Activated naive CD8-positive, alpha-beta T cell treated with anti-CD3 and anti-CD28 coated beads, Interleukin-2, amount 10 ng/mL, durations not matched to agents 7 days and 5 days (primary cell): ENCODE measurements at places on chromosomes 3 and 15.

DNA sequence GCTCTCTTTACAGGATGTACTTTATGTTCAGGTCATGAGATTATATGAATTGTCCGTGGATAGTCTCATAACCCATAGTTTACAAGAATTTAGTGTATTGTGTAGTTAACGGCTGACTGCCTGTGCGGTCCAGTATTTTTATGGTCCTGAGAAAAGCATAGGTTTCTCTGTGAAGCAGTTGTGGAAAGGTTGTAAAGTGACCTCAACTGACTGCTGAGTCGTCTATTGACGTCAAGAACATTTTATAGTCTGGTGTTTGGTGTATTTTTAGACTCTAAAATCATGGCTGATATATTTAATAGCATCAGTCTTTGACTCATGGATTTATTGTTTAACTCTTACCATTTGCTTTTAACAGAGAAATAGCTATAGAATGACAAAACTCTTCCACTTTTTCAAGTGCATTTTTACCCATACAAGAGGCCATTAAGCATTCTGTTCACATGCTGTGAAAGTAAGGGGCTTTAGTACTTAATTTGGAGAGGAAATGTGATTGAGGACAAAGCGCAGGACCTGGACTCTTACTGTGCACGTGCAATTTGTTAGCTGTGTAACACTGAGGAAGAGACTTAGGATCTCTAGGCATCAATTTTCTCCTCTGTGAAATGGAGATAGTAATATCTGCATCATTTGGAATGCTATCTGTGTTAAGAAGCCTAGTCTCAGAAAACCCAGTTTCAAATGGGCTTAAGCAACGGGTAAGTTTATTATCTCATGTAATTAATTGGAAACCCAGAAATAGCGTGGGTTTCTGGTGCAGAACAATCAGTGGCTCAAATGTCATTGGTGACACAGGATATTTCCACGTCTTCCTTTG, 240.8 kb downstream of the NFKBIZ start:
- no peak overlapping the region for H3K27ac ChIP-seq
- no peak for DNase-seq
- H3K27me3 ChIP-seq, result no peaks in the 10 kb centered on the region
- no peak overlapping the region for H3K4me3 ChIP-seq

GRCh38 chr15:76916369-76916768, 11.2 kb upstream of the SCAPER start:
- peaks cover 30% of the 10 kb centered on the region for H3K27me3 ChIP-seq
- DNase-seq, result no peak
- H3K4me3 ChIP-seq, result no peak overlapping the region

DNA sequence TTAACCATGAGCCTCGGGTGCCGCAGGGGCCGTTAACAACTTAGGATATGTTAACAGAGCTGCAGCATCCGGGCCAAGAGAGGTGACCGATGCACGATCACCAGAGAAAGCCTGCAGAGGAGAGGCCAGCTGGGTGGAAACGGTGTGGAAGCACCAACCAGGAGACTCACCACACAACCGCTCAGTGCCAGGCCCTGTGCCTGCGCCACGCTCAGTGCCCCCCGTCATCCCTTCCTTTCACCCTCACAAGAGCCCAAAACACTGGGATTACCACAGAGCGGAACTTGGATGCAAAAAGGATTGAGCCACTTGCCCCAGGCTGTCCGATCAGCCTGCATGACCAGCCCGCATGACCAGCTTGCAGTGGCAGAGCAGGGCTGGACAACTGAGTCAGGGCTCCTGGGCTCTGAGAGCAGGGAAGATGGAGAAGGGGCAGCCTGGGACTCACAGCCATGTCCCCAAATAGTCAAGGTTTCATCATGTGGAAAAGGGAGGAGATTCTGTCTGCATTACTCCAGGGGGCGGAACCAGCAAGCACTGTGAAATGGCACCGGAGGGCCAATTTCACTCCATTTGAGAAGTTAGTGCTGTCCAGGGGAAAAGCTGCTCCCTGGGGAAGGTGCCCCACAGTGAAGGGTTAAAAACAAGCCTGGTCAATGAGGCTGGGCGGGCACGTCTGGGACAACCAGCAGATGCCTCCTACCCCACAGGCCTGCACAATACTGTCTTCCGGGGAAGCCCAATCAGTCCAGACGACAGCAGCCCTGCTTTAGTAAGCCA, 156.8 kb downstream of the ATP10A start:
- H3K4me3 ChIP-seq, result no peak overlapping the region
- H3K36me3 ChIP-seq, result peaks cover 8% of the 10 kb centered on the region
- DNase-seq, result no peak
- H3K4me1 ChIP-seq, result no peaks in the 10 kb centered on the region

DNA sequence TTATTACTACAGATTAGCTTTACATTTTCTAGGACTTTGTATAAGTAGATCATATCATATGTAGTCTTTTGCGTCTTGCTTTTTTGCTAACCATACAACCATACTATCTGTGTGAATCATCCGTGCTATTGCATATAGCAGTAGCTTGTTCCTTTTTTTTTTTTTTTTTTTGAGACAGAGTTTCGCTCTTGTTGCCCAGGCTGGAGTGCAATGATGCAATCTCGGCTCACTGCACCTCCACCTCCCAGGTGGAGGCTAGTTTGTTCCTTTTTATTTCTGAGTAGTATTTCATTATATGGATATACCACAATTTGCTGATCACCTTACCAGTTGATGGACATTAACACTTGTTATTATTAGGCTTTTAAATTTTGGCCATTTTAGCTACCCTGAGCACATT, 54.5 kb upstream of the TBL1XR1 start:
- H3K27ac ChIP-seq, result no peak overlapping the region
- DNase-seq, result no peak
- H3K36me3 ChIP-seq, result peaks cover 2% of the 10 kb centered on the region
- H3K4me3 ChIP-seq, result no peak overlapping the region
- no peaks in the 10 kb centered on the region for H3K4me1 ChIP-seq

DNA sequence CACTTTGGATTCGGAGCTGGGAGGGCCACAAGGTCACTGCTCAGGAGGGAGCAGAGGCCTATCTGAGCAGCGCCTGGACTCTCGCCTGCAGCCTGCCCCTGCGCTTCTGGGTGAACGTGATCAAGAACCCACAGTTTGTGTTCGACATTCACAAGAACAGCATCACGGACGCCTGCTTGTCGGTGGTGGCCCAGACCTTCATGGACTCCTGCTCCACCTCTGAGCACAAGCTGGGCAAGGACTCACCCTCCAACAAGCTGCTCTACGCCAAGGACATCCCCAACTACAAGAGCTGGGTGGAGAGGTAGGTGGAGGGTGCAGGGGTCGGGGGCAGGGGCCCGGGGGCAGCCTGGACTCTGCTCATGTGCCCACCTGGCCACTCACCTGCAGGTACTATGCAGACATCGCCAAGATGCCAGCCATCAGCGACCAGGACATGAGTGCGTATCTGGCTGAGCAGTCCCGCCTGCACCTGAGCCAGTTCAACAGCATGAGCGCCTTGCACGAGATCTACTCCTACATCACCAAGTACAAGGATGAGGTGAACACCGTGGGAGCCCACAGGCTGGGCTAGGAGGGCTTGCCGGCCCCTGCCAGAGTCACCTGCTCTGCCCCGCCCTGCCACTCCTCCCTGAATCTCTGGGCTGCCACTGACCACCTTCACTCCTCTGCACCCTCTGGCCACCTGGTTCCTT, 49.5 kb downstream of the PLXNA1 start:
- H3K4me3 ChIP-seq, result no peak overlapping the region
- H3K27me3 ChIP-seq, result no peaks in the 10 kb centered on the region
- no peaks in the 10 kb centered on the region for H3K36me3 ChIP-seq
- no peak overlapping the region for H3K27ac ChIP-seq
- DNase-seq, result no peak
- H3K4me1 ChIP-seq, result no peaks in the 10 kb centered on the region
